ENCODE measurements at places on chromosomes 12 and 14.

- no peak for DNase-seq
- H3K36me3 ChIP-seq, result no peaks in the 10 kb centered on the region
- no peak overlapping the region for H3K4me3 ChIP-seq
- no peaks in the 10 kb centered on the region for H3K27me3 ChIP-seq
- no peaks in the 10 kb centered on the region for H3K4me1 ChIP-seq
- peak overlapping the region; percentile 78 for H3K27ac ChIP-seq
Observed at GRCh38 chr14:61472011-61472672, 150.8 kb downstream of the PRKCH start.

- no peak overlapping the region for H3K4me3 ChIP-seq
- no peak for DNase-seq
- no peaks in the 10 kb centered on the region for H3K4me1 ChIP-seq
- H3K27me3 ChIP-seq, result no peaks in the 10 kb centered on the region
- no peak overlapping the region for H3K27ac ChIP-seq
Observed at GRCh38 chr14:67553547-67553946, 20.5 kb downstream of the PLEKHH1 start.

DNA sequence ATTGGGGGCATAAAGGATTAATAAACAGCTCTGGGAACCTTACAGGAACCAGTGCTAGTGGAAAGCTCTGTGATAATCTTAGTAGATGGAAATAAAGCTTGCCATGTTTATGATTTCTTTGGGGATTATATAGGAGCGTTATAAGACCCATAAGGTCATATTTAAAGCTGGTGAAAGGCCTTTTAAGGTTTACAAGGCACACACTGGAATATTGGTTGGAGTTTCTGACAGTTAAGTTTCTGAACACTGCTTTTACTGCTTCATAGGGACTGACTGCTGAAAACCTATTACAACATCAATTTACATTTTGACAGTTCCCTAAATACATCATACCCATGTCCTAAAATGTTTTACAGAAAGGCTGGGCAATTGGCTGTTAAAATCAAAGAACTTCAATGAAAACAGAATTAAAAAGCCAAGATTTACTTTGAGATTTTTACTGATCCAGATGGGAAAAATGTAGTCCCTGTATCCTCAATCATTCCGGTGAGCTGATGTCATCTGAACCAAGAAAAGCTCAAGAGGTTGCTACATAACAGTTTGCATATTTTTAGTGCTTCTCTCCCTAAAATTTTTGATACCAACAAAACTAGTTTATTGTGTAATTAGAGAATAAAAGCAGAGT, 153.7 kb upstream of the IGF1 start:
- H3K36me3 ChIP-seq, result no peaks in the 10 kb centered on the region
- no peak overlapping the region for H3K4me3 ChIP-seq
- H3K27me3 ChIP-seq, result no peaks in the 10 kb centered on the region
- H3K4me1 ChIP-seq, result peaks cover 4% of the 10 kb centered on the region
- no peak for DNase-seq
- peak overlapping the region; percentile 60 for H3K27ac ChIP-seq

GRCh38 chr12:64670919-64671639, 60.8 kb downstream of the RASSF3 start:
- no peaks in the 10 kb centered on the region for H3K36me3 ChIP-seq
- peaks cover 26% of the 10 kb centered on the region for H3K4me1 ChIP-seq
- H3K4me3 ChIP-seq, result no peak overlapping the region
- H3K27ac ChIP-seq, result no peak overlapping the region

- H3K27me3 ChIP-seq, result no peaks in the 10 kb centered on the region
- H3K27ac ChIP-seq, result no peak overlapping the region
- H3K36me3 ChIP-seq, result no peaks in the 10 kb centered on the region
Observed at GRCh38 chr14:76834241-76834661, 8.0 kb downstream of the LRRC74A start.

GRCh38 chr12:80867941-80868340, 69.8 kb downstream of the LIN7A start:
- no peak for DNase-seq
- H3K4me1 ChIP-seq, result no peaks in the 10 kb centered on the region
- no peak overlapping the region for H3K4me3 ChIP-seq
- H3K27ac ChIP-seq, result no peak overlapping the region
- no peaks in the 10 kb centered on the region for H3K27me3 ChIP-seq

- no peak overlapping the region for H3K27ac ChIP-seq
- peaks cover 12% of the 10 kb centered on the region for H3K4me1 ChIP-seq
- H3K27me3 ChIP-seq, result no peaks in the 10 kb centered on the region
- DNase-seq, result no peak
Observed at GRCh38 chr14:64674829-64675228, 29.4 kb upstream of the PLEKHG3 start.

DNA sequence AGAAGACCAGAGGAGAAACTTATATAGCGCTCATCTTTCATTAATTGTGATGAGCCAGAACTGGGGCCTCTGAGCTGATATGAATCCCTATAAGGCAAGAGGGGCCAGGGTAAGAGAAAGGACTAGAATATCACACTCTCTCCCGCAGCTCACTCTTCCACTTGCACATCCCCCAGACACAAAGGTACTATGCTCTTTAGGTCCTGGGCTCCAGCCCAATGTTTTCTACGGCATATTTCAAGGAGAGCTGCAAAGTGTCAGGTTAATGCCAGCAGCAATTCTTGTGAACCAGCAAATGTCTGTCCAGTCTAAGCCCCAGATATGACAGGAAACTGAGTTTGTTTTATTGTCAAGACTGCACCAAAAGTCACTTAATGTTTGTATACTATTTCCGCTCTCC, 29.4 kb downstream of the PPP2R5E start:
- H3K36me3 ChIP-seq, result peaks cover 6% of the 10 kb centered on the region
- H3K4me1 ChIP-seq, result no peaks in the 10 kb centered on the region
- H3K4me3 ChIP-seq, result no peak overlapping the region
- no peaks in the 10 kb centered on the region for H3K27me3 ChIP-seq
- no peak for DNase-seq
- no peak overlapping the region for H3K27ac ChIP-seq

DNA sequence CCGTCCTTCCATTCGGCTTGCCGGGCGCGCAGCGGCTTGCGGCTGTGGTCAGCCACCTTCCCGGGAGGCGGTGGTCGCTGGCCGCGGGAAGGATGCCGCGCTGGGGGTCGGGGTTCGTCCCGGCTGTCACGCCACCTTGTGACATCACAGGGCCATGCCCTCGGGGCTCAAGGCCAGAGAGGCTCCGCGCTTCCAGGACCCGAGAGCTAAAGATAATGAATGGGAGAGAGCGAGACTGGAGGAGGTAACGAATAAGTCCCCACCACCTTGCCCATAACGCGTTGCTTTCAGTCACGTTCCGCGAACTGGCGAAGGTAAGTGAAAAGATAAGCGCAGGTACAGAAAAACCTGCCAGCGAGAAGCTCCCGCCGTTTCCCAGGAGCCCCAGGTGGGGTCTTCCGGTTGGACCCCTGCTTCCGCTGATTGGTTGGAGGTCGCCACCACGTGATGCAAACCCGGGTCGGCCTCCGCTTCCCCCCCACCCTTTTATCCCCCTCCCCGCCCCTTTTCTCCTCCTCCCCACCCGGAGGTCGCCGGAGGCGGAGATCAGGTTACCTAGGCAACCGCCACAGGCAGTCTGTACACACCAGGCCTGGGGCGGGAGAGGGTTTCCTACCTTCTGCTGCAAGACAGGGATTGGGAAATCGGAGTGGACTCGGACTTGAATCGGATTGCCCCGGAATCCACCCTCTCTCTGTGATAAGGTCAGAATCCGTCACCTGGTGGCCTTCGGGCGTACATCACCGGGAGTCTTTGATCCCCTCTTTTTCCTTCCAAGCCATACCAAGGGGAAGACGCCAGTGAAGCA, at the start of gene LRRC9:
Gene LRRC9, plus strand, starts transcription at position 575 of the 808 bp plus-strand sequence.
- H3K4me3 ChIP-seq, result peak within 1 kb of the TSS; percentile 54
- peaks cover 14% of the 10 kb centered on the region for H3K4me1 ChIP-seq
- no peak for DNase-seq
- peaks cover 33% of the 10 kb centered on the region for H3K27me3 ChIP-seq

DNA sequence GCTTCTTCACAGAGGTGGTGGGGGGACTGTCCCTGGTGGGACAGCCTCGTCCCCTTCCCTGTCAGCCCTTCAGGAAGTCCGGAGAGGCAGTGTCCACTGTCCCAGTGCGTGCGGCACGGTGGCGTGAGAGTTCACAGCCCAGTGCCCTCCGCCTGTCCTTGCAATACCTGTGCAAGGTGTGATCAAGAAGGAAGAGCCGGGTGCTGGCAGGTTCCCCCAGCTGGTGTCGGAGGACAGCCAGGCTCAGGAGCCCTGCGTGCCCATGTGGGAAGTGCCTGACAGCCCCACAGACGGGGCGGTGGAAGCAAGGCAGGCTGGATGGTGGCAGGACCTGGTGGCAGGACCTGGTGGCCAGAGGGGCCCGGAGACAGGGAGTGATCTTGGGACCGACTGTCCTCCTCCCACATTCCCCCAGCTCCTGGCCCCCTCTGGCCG, 16.4 kb downstream of the NOC4L start:
- H3K4me1 ChIP-seq, result no peaks in the 10 kb centered on the region
- no peak overlapping the region for H3K4me3 ChIP-seq
- peaks cover 32% of the 10 kb centered on the region for H3K36me3 ChIP-seq
- H3K27ac ChIP-seq, result no peak overlapping the region
- H3K27me3 ChIP-seq, result no peaks in the 10 kb centered on the region

- no peaks in the 10 kb centered on the region for H3K4me1 ChIP-seq
- no peaks in the 10 kb centered on the region for H3K27me3 ChIP-seq
- no peak for DNase-seq
- H3K4me3 ChIP-seq, result no peak overlapping the region
Observed at GRCh38 chr12:81146228-81147225, 68.6 kb downstream of the ACSS3 start.

GRCh38 chr12:20578142-20578541, 117.0 kb upstream of the SLCO1C1 start:
- H3K4me1 ChIP-seq, result no peaks in the 10 kb centered on the region
- no peaks in the 10 kb centered on the region for H3K27me3 ChIP-seq
- no peak for DNase-seq
- H3K4me3 ChIP-seq, result no peak overlapping the region

- no peaks in the 10 kb centered on the region for H3K36me3 ChIP-seq
- no peak for DNase-seq
- H3K27ac ChIP-seq, result no peak overlapping the region
- no peaks in the 10 kb centered on the region for H3K27me3 ChIP-seq
- no peaks in the 10 kb centered on the region for H3K4me1 ChIP-seq
Observed at GRCh38 chr12:62886796-62887195, 48.2 kb downstream of the PPM1H start.

GRCh38 chr14:95683793-95684192, 2.4 kb upstream of the TCL1B start:
- H3K27me3 ChIP-seq, result no peaks in the 10 kb centered on the region
- no peak overlapping the region for H3K27ac ChIP-seq
- H3K36me3 ChIP-seq, result no peaks in the 10 kb centered on the region
- H3K4me1 ChIP-seq, result no peaks in the 10 kb centered on the region
- no peak for DNase-seq

- no peaks in the 10 kb centered on the region for H3K4me1 ChIP-seq
- no peaks in the 10 kb centered on the region for H3K27me3 ChIP-seq
- DNase-seq, result no peak
- H3K36me3 ChIP-seq, result no peaks in the 10 kb centered on the region
- H3K27ac ChIP-seq, result peak overlapping the region; percentile 39
Observed at GRCh38 chr14:88005978-88006851, 1.3 kb downstream of the GPR65 start.

DNA sequence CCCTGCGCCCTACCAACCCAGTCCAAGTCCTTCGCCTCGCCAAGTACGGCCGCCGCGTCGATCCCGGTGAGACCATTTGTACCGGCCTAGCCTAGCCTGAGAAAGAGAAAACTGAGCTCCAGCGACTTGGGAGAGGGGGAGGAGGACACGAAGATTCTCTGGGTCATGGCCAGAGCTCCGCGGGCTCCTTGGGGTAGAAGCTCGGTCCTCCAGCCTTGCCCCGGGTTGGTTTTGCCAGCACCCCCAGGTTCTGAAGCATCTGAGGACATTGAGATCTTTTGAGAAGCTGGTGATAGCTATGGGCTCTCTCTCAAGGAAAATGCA, 7.3 kb downstream of the LHX5 start:
- no peaks in the 10 kb centered on the region for H3K36me3 ChIP-seq
- peaks cover 98% of the 10 kb centered on the region for H3K27me3 ChIP-seq
- no peak overlapping the region for H3K4me3 ChIP-seq

DNA sequence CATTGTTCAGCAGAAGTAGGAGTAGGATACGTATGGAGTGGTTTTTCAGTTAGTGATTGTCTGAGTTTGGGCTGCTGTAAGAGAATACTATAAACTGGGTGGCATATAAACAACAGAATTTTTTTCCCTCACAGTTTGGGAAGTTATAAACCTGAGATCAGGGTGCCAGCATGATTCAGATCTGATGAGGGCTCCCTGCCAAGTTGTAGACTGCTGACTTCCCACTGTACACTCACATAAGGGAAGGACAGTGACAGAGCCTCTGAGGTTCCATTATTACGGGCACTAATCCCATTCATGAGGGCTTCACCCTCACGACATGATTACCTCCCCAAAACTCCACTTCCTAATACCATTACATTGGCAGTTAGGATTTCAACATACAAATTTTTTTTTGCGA, 50.7 kb downstream of the ACSM4 start:
- no peak for DNase-seq
- H3K36me3 ChIP-seq, result no peaks in the 10 kb centered on the region
- no peak overlapping the region for H3K27ac ChIP-seq
- no peaks in the 10 kb centered on the region for H3K4me1 ChIP-seq
- H3K4me3 ChIP-seq, result no peak overlapping the region

DNA sequence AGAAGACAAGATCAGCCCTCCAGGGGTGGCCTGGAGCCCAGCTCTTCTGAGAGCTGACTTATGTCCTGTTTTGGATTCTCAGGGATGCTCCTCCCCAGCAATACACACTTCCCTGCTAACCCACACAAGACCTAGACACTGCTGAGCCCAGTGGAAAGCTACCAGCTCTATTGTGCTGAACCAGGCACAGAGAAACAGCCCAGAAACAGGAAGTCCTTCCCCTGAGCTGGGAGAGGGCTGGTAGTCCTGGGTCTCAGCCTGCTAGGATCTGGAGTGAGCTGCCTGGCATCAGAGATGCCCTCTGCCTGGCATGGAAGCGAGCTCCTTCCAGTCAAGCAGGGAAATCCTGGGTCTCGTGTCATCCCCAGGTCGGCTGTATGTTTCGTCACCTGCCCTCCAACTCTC, 1.2 kb upstream of the LAG3 start:
- no peak overlapping the region for H3K4me3 ChIP-seq
- H3K27ac ChIP-seq, result no peak overlapping the region
- H3K27me3 ChIP-seq, result no peaks in the 10 kb centered on the region
- H3K4me1 ChIP-seq, result peaks cover 3% of the 10 kb centered on the region
- DNase-seq, result no peak

- H3K27me3 ChIP-seq, result no peaks in the 10 kb centered on the region
- H3K27ac ChIP-seq, result no peak overlapping the region
- no peak for DNase-seq
- no peak overlapping the region for H3K4me3 ChIP-seq
- H3K36me3 ChIP-seq, result no peaks in the 10 kb centered on the region
Observed at GRCh38 chr12:78240827-78241226, 410.1 kb downstream of the NAV3 start.

- H3K36me3 ChIP-seq, result no peaks in the 10 kb centered on the region
- H3K27me3 ChIP-seq, result no peaks in the 10 kb centered on the region
- no peak for DNase-seq
- H3K4me3 ChIP-seq, result no peak overlapping the region
Observed at GRCh38 chr12:53869500-53869899, 69.1 kb upstream of the HOXC13 start.
